ENCODE measurements at places on chromosomes 12 and 14.

- DNase-seq: no peak
Measured at GRCh38 chr14:67675219-67675582, 769 bp upstream of the VTI1B start.

DNA sequence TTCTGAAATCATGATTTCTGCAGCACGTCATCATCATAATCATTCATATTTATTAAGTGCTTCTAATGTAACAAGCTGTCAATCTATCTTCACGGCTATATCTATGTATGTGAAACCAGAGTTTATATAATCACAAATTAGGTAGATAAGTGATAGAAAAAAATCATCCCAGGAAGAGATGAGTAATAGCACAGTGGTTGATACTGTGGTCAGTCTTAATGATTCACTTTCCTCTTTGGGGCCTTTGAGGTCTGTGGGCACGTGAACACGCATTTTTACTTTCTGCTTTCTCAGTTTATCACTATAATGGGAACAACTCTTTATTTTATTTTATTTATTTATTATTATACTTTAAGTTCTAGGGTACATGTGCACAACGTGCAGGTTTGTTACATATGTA is 265.9 kb upstream of the NOVA1 start:
- DNase-seq: no peak

DNA sequence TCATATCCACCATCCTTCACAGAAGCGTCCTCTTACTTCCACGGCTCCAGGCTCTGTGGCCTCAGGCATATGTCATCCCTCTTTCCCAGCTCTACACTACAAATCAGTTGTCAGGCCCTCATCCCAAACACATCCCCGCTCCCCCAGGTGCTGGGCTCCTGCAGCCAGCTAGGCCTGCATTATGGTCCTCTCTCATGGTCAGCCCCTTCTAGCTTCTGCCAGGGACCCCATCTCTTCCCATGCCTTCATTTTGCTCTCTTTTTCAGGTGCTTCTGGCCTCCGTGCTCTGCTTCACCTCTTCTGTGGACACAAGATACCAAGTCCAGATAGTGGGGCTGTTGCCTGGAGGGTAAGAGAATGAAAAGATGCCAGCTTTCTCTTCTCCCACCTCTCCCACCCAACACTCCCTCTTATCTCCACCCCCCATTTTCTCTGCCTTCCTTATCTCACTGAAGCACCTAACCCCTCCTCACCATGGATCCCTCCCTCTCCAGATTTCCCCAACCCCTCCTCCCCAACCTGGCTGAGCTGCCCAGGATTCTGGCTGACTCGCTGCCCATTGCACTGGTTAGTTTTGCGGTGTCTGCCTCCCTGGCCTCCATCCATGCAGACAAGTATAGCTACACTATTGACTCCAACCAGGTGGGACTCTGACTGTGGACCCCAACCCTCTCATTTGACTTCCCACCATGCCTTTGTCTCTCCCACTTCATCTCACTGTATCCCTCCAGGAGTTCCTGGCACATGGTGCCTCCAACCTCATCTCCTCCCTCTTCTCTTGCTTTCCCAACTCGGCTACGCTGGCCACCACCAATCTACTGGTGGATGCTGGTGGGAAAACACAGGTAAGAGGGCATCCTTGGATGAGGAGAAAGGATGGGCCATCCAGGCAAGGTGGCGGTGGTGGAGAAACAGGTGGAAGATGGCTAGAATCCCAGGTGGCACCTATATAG is 10.4 kb downstream of the B4GALNT1 start:
- DNase-seq: no peak

DNA sequence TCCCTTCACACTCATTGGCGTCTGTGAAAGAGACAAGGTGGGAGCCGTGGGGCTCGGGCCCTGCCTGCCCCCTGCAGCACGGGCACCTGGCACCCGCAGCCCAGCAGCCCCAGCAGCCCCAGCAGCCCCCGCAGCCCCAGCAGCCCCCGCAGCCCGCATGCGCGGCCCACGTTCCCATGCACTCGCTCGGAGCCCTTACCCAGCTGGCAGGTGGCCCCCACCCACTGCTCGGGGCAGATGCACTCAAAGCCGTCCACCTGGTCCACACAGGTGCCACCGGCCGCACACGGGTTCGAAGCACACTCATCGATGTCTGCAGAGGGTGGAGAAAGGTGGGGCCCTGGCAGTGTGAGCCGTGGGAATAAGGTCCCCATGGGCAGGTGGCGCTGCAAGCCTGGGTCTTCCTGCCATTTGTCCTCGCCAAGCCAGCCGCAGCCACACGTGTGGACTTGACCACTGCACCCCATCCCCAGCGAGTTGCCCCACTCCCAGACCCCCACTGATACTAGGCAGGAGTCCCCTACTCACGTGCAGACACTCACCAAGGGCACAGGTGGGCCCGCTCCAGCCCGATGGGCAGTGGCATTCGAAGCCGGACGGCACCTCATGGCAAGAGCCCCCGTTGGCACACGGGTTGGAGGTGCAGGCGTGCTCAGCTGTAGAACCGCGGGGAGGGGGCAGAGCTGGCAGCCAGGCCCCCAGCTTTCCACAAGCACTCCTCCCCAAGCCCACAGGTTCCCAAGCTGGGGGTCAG is 17.3 kb downstream of the JAG2 start:
- no peak for DNase-seq

- DNase-seq: no peak
Measured at GRCh38 chr14:20302042-20302755, 3.6 kb downstream of the TTC5 start.

- DNase-seq: no peak
Measured at GRCh38 chr12:1034751-1035457, 43.9 kb downstream of the ERC1 start.

DNA sequence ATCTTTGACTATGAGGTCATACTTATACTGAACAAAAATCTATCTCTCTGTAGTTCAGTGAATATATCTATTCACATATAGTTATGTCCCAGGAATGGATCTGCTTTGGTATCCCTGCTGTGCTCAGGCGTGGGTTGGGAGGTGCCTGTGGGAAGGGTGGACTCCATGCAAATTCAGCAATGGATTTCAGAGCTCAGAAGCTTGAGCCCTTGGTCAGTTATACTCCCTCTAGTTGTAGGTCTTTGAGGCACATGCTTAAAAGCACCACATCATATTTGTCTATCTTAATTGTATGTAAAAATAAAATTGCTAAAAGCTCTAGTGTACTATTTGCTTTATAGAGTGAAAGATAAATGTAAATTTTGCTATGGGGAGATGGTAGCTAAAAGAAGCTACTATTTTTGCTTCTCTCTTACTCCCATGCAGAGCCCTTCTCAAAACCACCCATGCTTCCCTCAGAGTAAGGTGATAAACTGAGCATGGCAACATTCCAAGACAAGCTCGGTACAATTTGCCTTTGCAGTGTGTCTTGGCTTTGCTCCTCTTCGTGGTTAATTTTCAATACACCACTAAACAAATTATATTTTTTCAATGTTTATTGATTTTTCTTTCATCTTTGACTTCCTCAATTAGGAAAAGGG is 54.9 kb downstream of the SLC16A7 start:
- DNase-seq: no peak

DNA sequence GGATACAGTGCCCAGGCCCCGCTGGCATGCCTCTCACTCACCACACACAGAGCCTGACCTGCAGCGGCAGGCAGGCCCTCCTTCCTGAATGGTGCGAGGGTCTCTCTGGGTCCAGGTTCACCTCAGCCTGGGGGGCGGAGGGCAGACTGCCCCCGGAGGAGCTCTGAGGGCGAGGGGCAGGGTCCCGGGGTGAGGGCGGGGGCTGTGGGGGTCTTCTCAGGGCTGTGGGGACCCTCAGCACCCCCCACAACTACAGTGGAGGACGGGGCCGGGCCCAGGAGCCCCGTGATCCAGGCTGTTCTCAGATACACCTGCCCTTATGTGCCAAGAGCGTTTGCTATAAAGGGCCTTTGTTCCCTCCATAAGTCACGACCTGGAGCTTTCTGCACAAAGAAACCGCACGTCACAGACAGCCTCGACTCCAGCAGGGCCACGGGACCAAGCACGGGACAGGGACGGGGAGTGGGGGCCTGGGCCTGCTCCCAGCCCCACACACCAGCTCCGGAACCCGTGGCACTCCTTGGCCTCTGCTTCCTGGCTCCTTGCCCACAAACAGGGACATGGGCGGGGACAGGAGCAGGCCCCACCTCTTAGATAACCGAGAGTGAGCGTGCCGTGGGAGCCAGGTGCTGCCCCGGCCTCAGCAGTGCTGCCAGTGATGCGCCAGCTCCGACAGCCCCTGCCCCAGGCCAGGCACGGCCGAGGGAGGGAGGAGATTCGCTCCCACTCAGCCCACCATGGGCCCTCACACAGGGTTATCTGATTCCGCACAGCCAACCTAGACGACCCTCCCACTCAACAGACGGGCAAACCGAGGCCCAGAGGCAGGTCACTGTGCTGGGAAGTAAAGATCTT is 101.9 kb downstream of the RFLNA start:
- DNase-seq: no peak

DNA sequence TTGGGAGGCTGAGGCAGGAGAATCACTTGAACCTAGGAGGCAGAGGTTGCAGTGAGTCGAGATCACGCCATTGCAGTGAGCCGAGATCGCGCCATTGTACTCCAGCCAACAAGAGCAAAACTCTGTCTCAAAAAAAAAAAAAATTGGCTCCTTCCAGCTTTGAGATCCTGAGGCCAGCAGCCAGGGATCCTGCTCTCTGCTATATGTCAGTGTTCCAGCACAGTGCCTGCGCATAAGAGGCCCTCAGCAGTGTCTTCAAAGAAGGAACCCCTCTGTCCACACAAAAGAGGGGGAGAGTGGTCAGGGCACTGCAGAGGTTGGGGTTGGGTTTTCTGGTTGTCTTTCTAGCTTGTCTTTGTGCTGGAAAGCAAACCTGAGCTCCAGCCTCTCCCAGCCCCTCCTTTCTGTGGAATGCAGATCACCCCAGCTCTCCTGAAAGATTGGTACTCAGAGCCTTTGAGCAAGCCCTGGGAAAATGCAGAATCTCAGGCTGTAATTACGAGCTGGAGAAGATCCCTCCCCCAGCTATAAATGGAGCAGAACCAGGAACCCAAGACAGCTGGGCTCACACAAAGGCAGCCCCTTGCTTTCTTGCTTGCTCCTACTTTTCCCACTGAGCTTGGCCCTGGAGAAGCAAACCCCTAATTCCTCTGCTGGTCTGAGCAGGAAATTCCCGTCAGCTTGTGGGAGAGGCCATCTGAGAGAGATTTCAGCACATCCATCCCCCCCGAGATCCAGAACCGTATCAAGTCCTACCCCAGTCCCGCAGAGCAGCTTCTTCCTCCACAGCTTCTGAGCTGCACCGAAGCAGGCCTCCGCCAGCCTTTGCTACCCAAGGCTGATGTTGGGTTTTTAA is 205.7 kb downstream of the ZFP36L1 start:
- DNase-seq: no peak

GRCh38 chr12:52903285-52903854 is 1.5 kb downstream of the KRT8 start:
- peak; percentile 62 for DNase-seq

DNA sequence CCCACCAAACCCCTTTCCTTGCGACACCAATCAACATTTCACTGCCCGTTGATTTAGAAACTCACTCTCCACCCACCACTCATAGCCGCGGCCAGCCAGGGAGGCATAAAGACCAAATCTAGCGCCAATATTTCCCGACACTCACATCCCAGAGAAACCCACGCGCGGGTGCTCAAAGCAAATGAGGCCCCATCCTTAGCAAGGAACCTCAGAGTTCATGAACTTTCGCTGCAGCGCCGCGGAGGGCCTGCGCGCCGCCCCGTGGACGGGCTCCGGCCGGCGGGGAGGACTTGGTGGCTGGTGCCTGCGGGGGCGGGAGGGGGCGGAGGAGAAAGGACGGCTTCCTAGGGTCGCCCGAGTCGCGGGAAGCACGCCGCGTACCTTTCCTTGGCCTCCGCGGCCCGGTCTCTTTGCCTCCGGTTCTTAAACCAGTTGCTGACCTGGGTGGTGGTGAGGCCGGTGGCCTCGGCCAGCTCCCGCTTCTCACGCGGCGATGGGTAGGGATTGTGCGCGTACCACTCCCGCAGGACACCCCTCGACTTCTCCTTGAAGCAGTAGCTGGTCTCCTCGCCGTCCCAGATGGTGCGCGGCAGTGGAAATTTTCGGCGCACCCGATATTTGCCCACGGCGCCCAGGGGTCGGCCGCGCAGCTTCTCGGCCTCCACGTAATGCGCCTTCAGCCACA is 886 bp downstream of the SIX1 start:
- no peak for DNase-seq

Measured in activated T-cell treated with anti-CD3 and anti-CD28 coated beads, Interleukin-2, amount 50 U/mL, for 1 hour (primary cell).